ENCODE measurements at places on chromosomes 16 and 17.

- DNase-seq, result no peak
Observed at GRCh38 chr17:46979147-46979863, at the start of gene RPRML. Gene RPRML, minus strand, starts transcription at chr17:46979253. Its CDS starts 246 bp downstream, at chr17:46979007.

- no peak for DNase-seq
Observed at GRCh38 chr16:30028438-30029076, 2.5 kb downstream of the TLCD3B start.

- no peak for DNase-seq
Observed at GRCh38 chr16:78147911-78148401, 48.5 kb downstream of the WWOX start.

DNA sequence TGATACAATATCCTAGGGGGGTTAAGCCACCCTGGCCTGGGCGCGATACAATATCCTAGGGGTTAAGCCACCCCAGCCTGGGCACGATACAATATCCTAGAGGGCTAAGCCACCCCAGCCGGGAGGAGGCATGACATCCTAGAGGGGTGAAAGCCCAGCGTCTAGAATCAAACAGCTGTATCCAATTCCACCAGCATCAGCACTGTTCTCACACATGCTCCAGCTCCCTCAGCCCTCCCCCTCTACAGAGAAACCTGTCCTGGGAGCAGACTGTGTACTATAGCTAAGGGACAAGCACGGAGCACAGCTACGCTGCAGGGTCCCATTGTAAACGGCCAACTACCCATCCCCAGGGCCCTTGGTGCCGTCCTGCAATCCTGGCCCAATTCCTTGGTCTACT lies 6.2 kb downstream of the GINS2 start:
- no peak for DNase-seq

GRCh38 chr16:66693149-66693548 lies 3.4 kb downstream of the CMTM4 start:
- DNase-seq, result no peak

DNA sequence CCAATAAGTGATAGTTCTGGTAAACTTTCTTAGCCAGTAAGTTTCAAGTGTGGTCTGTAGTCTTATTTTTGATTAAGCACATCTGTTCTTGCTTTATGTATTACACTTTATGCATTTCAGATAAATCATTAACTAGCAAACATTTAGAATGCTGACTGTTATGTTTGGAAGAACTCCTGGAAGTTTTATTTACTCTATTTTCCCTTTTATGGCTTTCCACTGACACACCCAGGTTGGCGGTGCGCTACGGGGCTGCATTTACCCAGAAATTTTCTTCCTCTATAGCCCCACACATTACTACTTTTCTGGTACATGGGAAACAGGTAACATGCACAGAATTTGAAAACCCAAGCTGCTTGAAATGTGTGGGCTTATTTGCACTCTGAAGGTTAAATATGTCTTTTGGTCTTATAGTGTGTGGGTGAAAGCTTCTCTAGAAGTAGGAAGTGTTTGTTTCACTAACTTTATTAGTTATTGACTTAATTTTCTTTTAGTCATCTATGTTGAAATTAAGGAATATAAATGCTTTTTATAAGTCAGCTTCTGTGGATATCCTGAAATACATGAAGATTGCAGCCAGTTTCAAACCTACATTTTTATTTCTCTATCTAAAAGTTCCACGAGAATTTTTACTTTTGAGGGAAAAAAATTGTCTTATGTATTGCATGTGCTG lies 203.7 kb downstream of the PHKB start:
- no peak for DNase-seq

DNA sequence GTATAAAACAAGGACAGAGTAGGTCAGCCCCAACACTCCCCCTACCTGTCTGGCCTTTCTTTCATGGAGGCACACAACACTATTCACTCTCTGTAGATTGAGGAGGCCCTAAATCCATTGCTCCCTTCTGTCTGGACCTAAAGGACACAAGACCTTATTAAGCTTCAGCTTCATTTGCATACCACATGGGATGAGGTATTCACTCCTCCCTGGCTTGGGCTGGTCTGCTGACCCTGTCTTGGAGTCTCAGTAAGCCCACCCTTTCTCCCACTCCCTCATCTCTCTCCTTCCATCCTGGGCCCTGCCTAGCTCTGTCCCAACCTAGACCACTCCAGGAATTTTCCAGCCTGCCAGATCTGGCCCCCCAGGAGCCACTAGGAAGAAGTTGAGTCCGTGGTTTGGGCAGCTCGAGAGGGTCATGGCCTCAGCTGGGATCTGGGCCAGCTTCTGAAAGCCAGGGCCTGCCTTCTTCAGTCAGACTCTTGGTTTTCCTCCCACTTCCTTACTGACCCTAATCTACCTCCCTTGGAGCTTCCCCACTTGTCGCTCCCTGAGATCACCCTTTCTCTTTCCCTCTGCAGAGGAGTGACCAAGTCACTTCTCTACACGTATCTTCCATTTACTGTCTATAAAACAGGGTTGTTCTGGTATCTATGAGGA lies 6.5 kb upstream of the LLGL1 start:
- no peak for DNase-seq

- no peak for DNase-seq
Observed at GRCh38 chr17:5133311-5133710, 17.5 kb downstream of the USP6 start.

DNA sequence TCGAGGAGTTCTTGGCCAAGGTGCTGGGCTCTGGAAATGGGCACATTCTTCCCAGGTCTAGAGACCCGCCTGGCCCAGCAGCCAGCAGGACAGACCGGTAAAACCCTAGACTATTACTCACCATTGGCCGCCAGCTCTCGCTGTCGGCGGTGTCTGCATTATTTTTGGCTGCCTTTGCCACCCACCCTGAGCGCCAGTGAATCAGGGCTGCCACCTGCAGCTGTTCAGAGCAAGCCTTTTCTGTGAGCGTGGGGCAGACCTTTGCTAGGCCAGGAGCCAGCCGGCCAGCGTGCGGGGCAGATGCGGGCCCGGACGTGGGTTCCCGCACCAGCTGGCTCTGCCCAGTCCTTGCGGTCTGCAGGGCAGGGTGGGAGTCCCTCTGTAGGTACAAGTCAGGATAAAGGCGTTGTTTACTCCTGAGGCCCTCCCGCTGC lies 15.8 kb upstream of the CLEC18A start:
- DNase-seq, result no peak

GRCh38 chr16:79593074-79593531 lies 7.4 kb downstream of the MAF start:
- DNase-seq, result no peak

DNA sequence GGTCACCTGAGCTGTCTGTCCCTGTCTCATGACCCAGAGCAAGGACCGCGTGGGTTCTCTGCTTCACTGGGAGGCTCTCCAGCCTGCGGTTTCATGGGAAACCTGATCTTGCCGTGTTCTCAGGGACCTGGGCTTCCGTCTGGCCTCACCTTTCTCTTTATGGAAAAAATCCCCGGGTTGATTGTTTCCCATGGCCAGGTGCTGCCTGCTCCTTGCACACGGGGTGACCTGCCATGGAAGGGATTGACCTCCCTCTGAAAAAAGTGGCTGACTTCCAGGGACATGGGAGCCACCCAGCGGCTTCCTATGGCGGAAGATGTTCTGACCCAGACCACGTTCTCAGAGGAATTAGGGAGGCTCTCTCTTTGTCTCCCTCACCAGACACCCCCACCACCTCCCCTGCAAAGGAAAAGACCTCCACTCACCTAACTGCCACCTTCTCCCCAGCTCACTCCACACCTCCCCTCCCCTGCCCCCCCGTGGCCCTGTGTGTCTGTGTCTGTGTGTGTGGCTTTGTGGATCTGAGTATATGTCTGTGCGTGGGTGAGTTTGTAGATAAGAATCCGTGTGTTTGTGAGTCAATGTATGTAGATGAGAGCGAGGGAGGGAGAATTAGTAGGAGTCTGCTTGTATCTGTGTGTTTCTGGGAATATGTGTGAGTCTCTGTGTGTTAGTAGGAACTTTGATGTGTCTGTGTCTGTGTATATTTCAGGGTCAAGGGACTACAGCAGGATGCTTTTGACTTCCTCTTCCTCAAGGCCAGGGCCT lies 154.6 kb downstream of the NTN1 start:
- DNase-seq, result no peak

- no peak for DNase-seq
Observed at GRCh38 chr16:49822649-49823370, 33.1 kb downstream of the ZNF423 start.

GRCh38 chr17:77555741-77556291 lies 402.7 kb upstream of the TNRC6C start:
- no peak for DNase-seq

DNA sequence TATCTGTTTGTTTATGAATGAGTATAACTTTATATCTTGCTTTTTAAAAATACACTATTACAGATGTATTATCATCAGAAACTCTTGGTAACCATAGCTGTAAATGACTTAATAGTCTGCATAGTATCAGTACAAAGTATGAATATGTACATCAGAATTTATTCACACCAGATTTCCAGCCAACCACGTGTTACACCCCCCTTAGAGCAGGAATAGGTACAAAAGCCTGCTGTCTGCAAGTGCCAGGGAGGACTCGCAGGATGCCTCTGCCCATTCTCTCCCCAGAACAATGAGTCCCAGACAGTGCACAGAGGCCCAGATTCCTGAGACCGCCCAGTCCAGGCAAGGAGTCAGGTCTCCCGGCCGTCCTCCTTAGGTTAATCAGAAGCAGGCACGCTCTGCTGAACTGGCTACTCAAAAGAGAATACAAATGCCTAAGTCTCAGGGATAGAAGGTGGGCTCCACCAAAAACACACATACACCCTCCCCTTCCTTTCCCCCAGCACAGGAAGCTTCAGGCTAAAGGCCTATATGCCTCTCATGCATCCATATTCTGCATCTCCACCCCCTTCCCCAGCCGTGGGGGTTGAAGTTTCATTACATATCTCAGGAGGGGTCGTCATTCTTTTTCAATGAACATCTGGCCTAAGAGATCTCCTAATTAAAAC lies 159.1 kb upstream of the CDH11 start:
- DNase-seq, result no peak

DNA sequence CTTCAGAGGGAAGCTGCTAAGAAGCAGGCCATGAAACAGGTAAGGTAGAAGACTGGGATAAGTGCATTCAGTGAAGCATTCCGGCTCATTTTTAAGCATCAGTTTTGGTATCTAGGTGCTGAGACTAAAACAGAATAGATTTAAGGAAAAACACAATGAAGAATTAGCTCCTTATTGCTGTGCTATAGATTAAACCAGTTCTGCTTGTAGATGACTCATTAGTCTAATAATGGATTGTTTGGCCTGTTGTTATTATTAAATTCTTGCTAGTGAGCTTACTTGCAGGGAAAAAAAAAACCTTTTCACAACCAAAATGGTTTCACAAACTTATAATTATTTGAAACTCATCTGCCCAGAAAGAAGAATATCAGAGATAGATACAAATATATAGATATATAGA lies 55.9 kb downstream of the NSRP1 start:
- no peak for DNase-seq

- DNase-seq, result no peak
Observed at GRCh38 chr16:8047736-8048135, 542.6 kb downstream of the TMEM114 start.

DNA sequence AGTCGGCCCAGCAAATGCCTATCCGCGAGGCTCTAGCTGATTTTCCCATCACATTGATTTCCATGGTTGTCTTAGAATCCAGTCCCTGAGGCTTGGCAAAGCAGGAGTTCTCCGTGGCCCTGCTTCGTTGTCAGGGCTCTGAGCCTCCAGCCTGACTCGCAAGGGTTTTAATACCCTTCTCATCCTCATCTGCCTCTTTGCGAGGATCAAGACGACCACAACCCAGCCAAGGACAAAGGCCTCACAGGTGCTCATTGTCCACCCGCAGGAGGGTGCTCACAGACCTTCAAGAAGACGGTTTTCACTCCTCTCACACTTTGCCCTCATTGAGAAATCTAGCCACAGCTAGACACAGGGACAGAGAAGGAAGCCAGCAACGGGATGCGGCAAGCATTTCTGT lies 610.8 kb downstream of the KCNJ18 start:
- no peak for DNase-seq

DNA sequence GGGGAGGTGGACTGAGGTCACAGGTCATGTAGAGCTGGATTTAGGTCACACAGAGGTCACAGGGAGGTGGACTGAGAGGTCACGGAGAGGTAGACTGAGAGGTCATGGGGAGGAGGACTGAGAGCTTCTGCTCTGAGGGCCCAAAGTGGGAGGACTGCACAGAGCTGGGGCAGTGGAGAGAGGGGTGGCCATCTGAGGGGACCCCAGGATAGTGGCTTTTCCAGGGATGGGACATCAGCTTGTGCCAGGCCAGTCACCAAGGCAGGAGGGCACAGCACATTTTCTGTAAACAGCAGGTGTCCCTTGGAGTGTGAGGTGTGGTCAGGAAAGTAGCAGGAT lies 26.1 kb upstream of the JPT2 start:
- no peak for DNase-seq

- no peak for DNase-seq
Observed at GRCh38 chr17:11251561-11252107, 10.6 kb downstream of the SHISA6 start.

DNA sequence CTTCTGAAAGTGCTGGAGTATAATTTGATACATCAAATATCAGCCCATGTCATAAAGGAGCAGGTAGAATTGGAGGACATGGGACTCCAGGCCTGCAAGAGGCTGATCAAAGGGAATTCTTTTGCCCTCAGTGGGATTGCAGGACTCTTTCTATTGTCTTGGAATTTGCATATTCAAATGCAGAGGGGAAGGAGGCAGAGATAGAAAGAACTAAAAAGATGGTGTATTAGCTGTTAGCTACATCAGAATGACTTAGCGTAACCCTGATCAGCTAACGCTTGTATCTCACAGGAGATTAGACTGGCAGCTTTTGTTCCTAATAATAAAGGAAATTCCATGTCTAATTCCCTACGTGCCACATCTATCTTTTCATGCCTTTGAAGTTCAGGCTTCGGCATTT lies 1014.7 kb upstream of the RBFOX1 start:
- DNase-seq, result no peak

- no peak for DNase-seq
Observed at GRCh38 chr16:66575060-66575459, 4.2 kb upstream of the CMTM2 start.

GRCh38 chr17:55453839-55454557 lies 32.4 kb upstream of the MMD start:
- no peak for DNase-seq

DNA sequence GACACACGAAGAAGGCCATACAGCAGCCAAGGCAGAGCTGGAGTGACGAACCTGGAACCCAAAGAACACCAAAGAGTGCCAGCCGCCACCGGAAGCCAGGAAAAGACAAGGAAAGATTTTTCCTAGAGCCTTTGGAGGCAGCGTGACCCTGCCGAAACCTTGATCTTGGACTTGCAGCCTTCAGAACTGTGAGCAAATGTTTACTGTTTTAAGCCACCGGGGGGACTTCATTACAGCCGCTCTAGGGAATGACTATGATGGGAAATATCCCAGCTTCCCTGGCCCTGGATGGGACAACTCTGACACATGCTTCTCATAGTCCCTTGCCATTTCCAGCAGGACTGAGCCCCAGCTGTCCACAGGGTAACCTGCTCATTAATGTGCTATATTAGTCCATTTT lies 270.6 kb downstream of the HAPSTR1 start:
- no peak for DNase-seq

DNA sequence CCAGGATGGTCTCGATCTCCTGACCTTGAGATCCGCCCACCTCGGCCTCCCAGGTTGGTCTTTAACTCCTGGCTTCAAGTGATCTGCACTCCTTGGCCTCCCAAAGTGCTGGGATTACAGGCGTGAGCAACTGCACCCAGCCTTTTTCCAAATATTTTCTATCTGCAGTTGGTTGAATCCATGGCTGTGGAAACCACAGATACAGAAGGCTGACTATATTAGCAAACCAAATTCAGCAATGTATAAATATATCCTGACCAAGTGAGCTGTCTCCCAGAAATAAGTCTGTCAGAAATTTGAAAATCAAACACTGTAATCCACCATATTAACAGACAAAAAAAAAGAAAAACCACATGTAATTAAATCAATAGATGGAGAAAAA lies 9.6 kb downstream of the CFDP1 start:
- DNase-seq, result no peak
